ENCODE measurements at places on chromosomes 5 and 9.
A peak's percentile ranks its signal among the peaks of the same experiment; 100 is the strongest.

GRCh38 chr5:170333161-170333910, 35.8 kb upstream of the LCP2 start:
- DNase-seq = peak; percentile 47

- DNase-seq = peak; percentile 61
Measured at GRCh38 chr9:86946201-86947145, 833 bp downstream of the GAS1 start.

DNA sequence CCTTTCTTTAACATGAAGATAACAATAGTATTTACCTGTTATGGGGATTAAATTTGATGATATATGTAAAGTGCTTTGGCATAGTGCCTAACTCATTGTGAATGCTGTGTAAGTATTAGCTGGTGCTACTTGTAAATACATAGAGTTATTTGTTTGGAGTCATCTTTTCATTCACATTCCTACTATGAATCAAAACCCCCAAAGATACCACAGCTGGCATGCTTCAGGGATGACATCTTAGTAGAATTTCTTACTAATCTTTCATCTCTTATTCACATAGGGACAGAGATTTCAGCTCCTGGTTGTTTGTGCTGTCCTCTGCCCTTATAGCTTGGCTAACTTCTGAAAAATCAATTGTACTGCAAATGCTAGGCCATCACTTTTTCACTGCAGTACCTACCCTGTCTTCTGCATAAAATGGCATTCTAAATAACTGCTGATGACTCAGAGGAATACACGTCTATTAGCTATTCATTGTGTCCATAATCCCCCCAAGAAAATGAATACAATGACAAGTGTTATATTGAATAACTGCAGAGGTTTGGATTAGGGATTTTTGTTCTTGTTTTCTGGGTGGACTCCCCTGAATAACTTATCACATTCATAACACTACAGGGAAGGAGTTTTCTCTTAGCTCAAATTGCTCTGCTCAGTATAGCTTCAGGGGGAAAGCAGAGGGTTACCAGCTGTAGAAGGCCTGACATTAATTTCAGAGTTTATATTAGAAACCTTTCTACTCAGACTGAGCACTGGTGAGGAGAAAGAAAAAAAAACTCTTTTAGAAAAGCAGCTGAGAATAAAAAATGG, 192.2 kb upstream of the C9orf72 start:
- DNase-seq = no peak

- no peak for DNase-seq
Measured at GRCh38 chr9:89678396-89679015, 73.7 kb downstream of the GADD45G start.

- DNase-seq = no peak
Measured at GRCh38 chr5:177605667-177606066, 5.7 kb downstream of the B4GALT7 start.

Data from stimulated activated CD4-positive, alpha-beta T cell treated with anti-CD3 and anti-CD28 coated beads, Interleukin-12 subunit alpha, Interleukin-12 subunit beta, amount 100 ng/mL, for 4 hours (primary cell).